ENCODE measurements at places on chromosomes 12 and 14.

GRCh38 chr14:22915886-22916521 is 2.9 kb downstream of the RBM23 start:
- H3K4me1 ChIP-seq, result peaks cover 50% of the 10 kb centered on the region
- H3K27me3 ChIP-seq, result no peaks in the 10 kb centered on the region
- peaks cover 44% of the 10 kb centered on the region for H3K36me3 ChIP-seq
- no peak for DNase-seq
- no peak overlapping the region for H3K27ac ChIP-seq
- no peak overlapping the region for H3K4me3 ChIP-seq

DNA sequence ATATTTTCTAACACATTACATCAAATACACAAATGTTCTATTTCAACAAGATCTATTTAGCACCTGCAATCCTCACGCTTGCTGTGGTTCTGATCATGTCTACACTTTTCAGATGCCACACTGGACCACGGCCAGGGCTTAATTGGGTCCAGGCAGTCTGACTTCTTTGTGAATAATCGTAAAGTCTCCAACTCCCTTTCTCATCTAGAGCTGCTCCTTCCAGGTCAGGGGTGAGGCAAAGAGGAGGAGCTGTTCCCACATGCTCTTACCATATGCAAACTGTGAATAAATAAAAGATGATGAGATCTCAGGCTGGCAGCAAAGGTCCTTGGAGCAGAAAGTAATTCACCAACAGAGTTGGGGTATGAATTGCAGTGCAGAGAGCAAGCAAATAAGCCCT is 316.6 kb downstream of the GLT1D1 start:
- H3K4me1 ChIP-seq, result no peaks in the 10 kb centered on the region
- H3K27me3 ChIP-seq, result no peaks in the 10 kb centered on the region
- H3K36me3 ChIP-seq, result no peaks in the 10 kb centered on the region
- no peak overlapping the region for H3K27ac ChIP-seq
- H3K4me3 ChIP-seq, result no peak overlapping the region

DNA sequence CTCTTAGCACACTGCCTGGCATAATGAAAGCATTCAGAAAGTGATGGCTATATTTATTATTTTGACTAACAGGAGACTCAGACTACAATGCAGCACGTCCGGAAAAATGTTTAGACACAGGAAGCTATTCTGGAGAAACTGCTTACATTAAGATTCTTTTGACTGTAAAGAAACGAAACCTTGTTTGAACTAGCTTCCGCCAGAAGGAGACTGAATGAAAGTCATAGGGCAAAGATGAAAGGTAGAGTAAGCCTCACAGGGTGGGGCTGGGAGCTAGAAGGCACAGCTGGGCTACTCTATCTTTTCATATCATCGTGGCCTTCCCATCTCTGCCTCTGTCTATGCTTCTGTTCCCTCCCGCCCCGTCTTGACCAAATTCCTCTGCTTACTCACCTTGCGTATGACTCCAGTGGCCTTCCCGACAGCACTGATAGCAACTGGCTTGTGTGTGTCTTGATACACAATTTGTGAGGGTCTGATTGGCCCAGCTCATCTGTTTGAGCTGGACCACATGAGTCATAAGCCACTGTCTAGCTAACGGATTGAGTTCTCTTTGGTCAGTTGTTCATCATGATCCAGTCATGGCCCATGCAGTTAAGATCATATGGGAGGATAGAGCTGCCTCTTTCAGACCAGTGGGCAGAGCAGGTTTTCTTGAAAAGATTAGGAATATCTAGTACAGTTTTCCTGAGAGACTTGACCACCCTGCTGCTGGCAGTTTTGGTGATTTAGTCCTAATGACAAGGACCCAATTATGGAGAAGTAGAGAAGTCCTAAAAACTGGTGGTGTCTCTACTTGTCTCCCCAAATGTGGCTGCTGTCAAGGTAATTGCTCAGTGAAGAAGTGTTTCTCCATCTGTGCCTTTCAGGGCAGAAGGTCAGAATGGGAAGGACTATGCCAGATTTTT is 151.5 kb upstream of the SLC38A2 start:
- H3K27ac ChIP-seq, result peak overlapping the region; percentile 93
- no peaks in the 10 kb centered on the region for H3K27me3 ChIP-seq
- peak; percentile 60 for DNase-seq
- peaks cover 46% of the 10 kb centered on the region for H3K36me3 ChIP-seq
- peaks cover 55% of the 10 kb centered on the region for H3K4me1 ChIP-seq

GRCh38 chr12:98399532-98399931 is 115.9 kb upstream of the TMPO start:
- peak; percentile 76 for DNase-seq
- no peaks in the 10 kb centered on the region for H3K36me3 ChIP-seq
- no peaks in the 10 kb centered on the region for H3K27me3 ChIP-seq
- peaks cover 46% of the 10 kb centered on the region for H3K4me1 ChIP-seq
- H3K4me3 ChIP-seq, result peak overlapping the region; percentile 31
- H3K27ac ChIP-seq, result peak overlapping the region; percentile 67

DNA sequence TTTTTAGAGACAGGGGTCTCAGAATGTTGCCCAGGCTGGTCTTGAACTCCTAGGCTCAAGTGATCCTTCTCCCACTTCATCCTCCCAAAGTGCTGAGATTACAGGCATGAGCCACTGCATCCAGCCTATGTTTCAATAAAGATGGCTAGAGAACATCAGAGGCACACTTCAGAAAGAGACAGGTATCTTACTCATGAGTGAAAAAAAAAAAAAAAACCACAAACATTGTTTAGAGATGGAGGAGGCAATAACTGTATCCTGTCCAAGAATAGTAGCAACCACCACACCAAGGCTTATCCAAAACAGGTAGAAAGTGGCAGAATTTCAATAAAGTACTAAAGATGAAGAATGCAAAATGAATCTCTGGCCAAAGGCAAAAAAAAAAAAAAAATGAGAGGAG is 30.3 kb downstream of the EEA1 start:
- no peak overlapping the region for H3K27ac ChIP-seq
- no peaks in the 10 kb centered on the region for H3K4me1 ChIP-seq
- peaks cover 7% of the 10 kb centered on the region for H3K36me3 ChIP-seq
- H3K4me3 ChIP-seq, result no peak overlapping the region
- DNase-seq, result no peak

All from activated CD4-positive, alpha-beta memory T cell treated with anti-CD3 and anti-CD28 coated beads, Interleukin-2, amount 10 ng/mL, durations not matched to agents 7 days and 5 days (primary cell).